ENCODE measurements at places on chromosomes 16 and 17.
A peak's percentile ranks its signal among the peaks of the same experiment; 100 is the strongest.

GRCh38 chr16:4081047-4081446 lies 35.2 kb downstream of the ADCY9 start:
- H3K4me1 ChIP-seq, result peaks cover 25% of the 10 kb centered on the region
- DNase-seq, result no peak
- H3K27me3 ChIP-seq, result no peaks in the 10 kb centered on the region
- H3K4me3 ChIP-seq, result no peak overlapping the region
- H3K27ac ChIP-seq, result no peak overlapping the region

DNA sequence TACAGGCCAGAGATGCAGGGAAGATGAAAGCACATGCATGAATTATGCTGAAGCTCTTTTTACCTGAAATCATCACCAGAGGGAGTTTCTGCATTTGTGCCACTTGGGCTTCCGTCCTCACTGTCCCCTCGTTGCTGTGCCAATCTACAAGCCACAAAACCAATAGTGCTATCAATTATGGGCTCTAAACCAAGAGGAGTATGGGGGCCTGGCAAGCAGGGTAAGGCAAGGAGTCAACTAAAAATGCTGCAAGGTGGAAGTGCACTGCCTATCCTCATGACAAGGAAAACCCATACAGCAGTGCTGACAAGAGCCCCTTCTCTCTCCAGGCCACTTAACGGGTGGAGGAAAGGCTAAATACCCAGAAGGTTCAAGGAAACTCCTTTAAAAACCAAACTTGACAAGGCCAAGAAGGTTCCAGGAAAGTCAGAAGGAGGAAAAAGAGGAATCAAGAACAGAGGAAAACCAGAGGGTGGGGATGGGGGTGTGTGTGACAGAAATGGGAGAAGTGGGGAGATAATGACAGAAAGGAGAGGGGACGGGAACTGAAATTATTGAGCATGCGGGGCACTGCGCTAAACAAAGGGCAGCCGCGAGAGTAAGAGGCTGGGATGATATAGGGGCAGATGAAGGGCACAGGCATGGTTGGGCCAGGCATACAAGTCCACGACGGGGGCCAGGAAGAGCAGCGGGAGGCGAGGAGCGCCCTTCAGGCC lies 674 bp downstream of the C17orf75 start:
- peaks cover 24% of the 10 kb centered on the region for H3K4me1 ChIP-seq
- H3K27ac ChIP-seq, result peak overlapping the region; percentile 96
- no peaks in the 10 kb centered on the region for H3K27me3 ChIP-seq
- peak; percentile 55 for DNase-seq
- peaks cover 20% of the 10 kb centered on the region for H3K36me3 ChIP-seq

- peaks cover 35% of the 10 kb centered on the region for H3K36me3 ChIP-seq
- H3K27ac ChIP-seq, result no peak overlapping the region
- H3K27me3 ChIP-seq, result no peaks in the 10 kb centered on the region
- DNase-seq, result no peak
Measured at GRCh38 chr17:545156-545555, 169.5 kb downstream of the VPS53 start.

GRCh38 chr17:58233543-58233942 lies 4.8 kb upstream of the LPO start:
- H3K4me1 ChIP-seq, result peaks cover 10% of the 10 kb centered on the region
- DNase-seq, result no peak
- H3K27me3 ChIP-seq, result peaks cover 42% of the 10 kb centered on the region
- no peak overlapping the region for H3K4me3 ChIP-seq
- no peak overlapping the region for H3K27ac ChIP-seq
- no peaks in the 10 kb centered on the region for H3K36me3 ChIP-seq

- H3K27ac ChIP-seq, result no peak overlapping the region
- DNase-seq, result no peak
- H3K27me3 ChIP-seq, result peaks cover 11% of the 10 kb centered on the region
- H3K4me3 ChIP-seq, result no peak overlapping the region
- H3K4me1 ChIP-seq, result peaks cover 26% of the 10 kb centered on the region
Measured at GRCh38 chr17:17672453-17673368, 8.5 kb upstream of the RAI1 start.

DNA sequence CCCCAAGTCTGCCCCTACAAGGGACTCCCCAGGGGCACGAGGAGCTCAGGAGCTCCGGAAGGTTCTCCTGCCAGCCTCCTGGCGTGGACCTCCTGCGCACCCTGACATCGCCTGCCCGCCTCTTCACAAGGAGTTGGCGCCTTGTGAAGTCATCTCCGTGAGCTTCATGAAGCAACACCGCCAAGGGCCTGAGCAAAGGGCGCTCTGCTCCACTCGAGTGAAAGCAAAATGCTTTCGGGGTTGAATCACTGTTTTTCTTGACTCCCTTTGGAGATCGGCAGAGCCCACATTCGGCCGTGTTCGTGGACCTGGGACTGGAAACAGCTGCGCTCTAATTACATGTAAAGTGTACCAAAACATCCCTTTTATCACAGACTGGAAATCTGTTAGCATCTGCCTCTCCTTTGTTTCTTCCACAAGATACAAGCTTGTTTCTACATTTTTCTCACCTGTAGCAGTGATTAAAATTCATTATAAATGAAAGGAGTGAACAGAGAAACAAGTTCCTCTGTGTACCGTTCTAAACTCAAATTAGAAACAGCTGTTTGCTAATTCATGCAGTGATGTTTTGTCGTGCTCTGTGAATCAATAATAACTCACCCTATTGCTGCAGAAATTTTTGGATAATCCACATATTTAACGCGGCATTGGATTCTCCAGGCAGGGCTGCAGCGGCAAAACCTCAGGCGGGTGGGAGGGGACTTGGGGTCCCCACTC lies 203.3 kb downstream of the ZNF423 start:
- H3K36me3 ChIP-seq, result no peaks in the 10 kb centered on the region
- no peak overlapping the region for H3K4me3 ChIP-seq
- no peak overlapping the region for H3K27ac ChIP-seq
- H3K27me3 ChIP-seq, result no peaks in the 10 kb centered on the region

GRCh38 chr17:28843816-28844148 lies 1.2 kb upstream of the FAM222B start:
- DNase-seq, result no peak
- H3K27me3 ChIP-seq, result no peaks in the 10 kb centered on the region
- H3K36me3 ChIP-seq, result peaks cover 10% of the 10 kb centered on the region
- peaks cover 19% of the 10 kb centered on the region for H3K4me1 ChIP-seq
- peak overlapping the region; percentile 54 for H3K4me3 ChIP-seq
- peak overlapping the region; percentile 30 for H3K27ac ChIP-seq

GRCh38 chr17:80248894-80249710 lies 11.6 kb upstream of the RNF213 start:
- no peak overlapping the region for H3K4me3 ChIP-seq
- no peak overlapping the region for H3K27ac ChIP-seq
- no peaks in the 10 kb centered on the region for H3K27me3 ChIP-seq
- no peaks in the 10 kb centered on the region for H3K36me3 ChIP-seq

GRCh38 chr17:28485049-28485448 lies 11.6 kb downstream of the SLC13A2 start:
- H3K36me3 ChIP-seq, result no peaks in the 10 kb centered on the region
- H3K27ac ChIP-seq, result no peak overlapping the region
- peaks cover 1% of the 10 kb centered on the region for H3K27me3 ChIP-seq

GRCh38 chr16:30996324-30996984 lies 11.4 kb downstream of the HSD3B7 start:
- peaks cover 13% of the 10 kb centered on the region for H3K4me1 ChIP-seq
- DNase-seq, result no peak
- no peak overlapping the region for H3K27ac ChIP-seq
- peak overlapping the region; percentile 74 for H3K4me3 ChIP-seq
- no peaks in the 10 kb centered on the region for H3K36me3 ChIP-seq
- peaks cover 2% of the 10 kb centered on the region for H3K27me3 ChIP-seq

DNA sequence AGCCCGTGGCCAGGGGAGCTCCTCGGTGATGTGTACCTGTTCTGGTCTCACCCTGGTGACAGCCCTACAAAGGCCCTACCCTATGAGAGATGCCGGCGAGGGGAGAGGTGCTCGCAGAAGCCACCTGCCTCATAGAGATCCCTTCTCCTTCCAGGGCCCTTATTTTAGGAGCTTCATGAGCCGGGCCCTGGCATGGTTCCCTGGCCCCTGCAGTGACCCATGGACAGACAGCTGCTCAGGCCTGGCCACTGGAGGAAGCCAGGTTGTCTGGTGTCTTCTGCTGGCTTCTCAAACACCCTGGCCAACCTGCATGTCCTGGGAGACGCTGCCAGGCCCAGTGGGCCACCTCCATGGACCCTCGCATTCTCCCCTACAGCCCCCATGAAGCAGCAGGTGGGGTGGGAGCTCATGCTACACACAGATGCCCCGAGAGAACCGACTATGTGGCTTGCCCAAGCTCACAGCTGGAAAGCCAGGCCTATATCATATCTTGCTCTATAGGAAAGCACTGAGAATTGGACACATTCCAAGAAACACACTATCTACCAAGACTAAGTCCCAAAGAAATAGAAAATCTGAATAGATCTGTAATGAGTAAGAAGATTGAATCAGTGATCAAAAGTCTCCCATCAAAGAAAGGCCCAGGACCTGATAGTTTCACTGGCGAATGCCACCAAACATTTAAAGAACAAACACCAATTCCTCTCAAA lies 7.2 kb upstream of the AATK start:
- peaks cover 2% of the 10 kb centered on the region for H3K27me3 ChIP-seq
- H3K4me1 ChIP-seq, result no peaks in the 10 kb centered on the region
- no peaks in the 10 kb centered on the region for H3K36me3 ChIP-seq

DNA sequence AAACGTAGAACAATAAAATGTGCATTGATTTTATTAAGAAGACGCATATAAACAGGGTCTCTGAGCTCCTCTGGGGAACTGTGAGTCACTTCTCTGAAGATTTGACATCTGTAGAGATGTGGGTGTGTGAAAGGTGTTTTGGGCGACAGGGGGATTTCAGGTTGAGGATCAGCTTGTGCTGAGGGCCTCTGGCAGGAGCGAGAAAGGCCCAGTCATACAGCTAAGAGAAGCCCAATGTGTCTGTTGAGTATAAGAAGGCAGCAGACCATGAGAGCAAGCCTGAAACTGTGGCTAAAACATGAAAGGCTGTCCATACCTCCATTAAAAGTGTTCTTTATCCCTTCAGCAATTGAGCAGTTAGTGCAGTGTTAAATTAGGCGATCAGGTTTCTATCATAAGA lies 406.5 kb upstream of the MON1B start:
- H3K4me3 ChIP-seq, result no peak overlapping the region
- H3K4me1 ChIP-seq, result no peaks in the 10 kb centered on the region
- H3K36me3 ChIP-seq, result no peaks in the 10 kb centered on the region
- no peak overlapping the region for H3K27ac ChIP-seq
- H3K27me3 ChIP-seq, result no peaks in the 10 kb centered on the region

- H3K27me3 ChIP-seq, result peaks cover 29% of the 10 kb centered on the region
- peaks cover 6% of the 10 kb centered on the region for H3K4me1 ChIP-seq
- DNase-seq, result no peak
- no peak overlapping the region for H3K4me3 ChIP-seq
- H3K27ac ChIP-seq, result no peak overlapping the region
Measured at GRCh38 chr17:44002141-44002848, 2.1 kb upstream of the NAGS start.

Data from activated T-helper 2 cell treated with anti-CD3 and anti-CD28 coated beads, Interferon-gamma antibody, Interleukin-2, Interleukin-4, amounts not matched to agents 10 μg/mL and 5 μg/mL and 100 μg/mL, durations not matched to agents 14 hours and 24 hours and 36 hours (primary cell).